ENCODE measurements at places on chromosomes 6 and 20.

GRCh38 chr6:25995507-25995906, 32.9 kb downstream of the TRIM38 start:
- DNase-seq, result no peak

DNA sequence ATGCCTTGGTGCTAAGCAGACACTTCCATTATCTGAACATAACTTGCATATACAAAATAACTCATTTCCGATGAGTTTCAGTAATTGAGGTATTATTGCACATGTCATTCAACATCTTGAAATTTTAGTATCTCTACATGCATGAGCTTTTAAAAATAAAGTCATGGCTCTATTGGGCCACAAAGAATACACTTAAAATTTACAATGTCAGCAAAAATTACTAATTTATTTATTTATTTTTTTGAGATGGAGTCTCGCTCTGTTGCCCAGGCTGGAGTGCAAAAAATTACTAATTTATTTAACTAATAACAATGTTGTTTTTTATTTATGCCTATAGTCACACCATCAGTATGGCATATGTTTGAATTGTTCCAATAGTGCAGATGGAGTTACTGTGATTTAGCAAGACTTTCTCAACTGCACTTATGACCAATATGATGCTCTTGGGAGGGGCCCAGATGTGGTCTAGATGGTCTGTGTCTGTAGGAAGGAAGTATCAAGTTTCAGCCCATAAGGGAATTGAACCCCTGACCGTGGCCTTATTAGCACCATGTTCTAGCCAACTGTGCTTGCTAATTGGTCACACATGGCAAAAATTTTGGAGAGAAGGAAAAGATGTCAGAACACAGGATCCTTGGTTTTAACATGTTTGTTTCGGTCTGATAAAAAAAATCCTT, 370.7 kb upstream of the TSHZ2 start:
- peak; percentile 60 for DNase-seq

DNA sequence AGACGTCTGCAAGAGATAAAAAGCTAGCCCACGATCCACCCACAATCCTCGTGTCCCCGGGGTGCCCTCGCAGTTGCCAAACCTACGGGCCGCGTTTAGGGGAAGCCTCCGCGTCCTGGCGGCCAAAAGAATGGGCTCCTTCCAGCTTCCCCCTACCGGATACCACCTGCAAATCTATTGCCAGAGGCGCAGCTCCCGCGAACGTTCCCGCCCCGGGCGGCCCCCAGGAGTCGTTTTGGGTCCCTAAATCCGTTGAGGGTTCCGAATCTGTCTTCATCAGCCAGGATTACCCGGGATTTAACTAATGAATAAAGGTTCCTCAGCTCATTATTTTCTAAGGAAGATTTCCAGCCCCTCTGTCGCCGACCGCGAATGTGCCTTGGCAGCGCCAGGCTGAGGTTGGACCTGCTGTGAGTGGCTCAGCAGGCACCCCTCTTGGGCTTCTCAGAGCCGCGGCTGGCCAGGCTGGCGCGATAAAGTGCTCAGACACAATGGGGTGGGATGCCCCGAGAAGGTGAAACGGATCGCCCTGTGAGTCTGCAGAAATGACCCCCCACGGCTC, 2.8 kb upstream of the VSX1 start:
- no peak for DNase-seq

- no peak for DNase-seq
These were observed 91.0 kb downstream of the PKHD1 start for GRCh38 chr6:51996296-51996947.

DNA sequence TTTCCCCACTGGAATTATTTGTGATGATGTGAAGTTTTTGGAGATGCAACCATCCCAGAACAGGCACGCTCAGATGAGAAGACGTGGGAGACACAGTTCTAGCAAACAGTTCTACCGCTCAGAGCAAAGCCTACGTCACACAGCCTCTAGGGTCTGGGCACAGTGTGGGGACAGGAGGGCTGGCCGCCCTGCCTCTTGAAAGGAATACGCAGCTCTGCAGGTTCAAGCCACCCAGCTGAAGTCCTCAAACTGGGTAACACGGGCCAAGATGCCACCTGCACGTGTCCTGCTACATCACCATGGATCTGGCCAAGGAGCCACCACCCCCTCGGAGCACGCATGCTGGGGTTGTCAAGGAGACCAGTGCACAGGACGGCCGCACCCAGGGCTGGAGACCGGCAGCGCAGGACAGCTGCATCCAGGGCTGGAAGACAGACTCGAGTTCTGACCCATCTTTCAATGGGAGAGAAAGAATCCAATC, 75.0 kb downstream of the NOL4L start:
- no peak for DNase-seq

- no peak for DNase-seq
These were observed 135.6 kb downstream of the GMPR start for GRCh38 chr6:16374016-16374415.

DNA sequence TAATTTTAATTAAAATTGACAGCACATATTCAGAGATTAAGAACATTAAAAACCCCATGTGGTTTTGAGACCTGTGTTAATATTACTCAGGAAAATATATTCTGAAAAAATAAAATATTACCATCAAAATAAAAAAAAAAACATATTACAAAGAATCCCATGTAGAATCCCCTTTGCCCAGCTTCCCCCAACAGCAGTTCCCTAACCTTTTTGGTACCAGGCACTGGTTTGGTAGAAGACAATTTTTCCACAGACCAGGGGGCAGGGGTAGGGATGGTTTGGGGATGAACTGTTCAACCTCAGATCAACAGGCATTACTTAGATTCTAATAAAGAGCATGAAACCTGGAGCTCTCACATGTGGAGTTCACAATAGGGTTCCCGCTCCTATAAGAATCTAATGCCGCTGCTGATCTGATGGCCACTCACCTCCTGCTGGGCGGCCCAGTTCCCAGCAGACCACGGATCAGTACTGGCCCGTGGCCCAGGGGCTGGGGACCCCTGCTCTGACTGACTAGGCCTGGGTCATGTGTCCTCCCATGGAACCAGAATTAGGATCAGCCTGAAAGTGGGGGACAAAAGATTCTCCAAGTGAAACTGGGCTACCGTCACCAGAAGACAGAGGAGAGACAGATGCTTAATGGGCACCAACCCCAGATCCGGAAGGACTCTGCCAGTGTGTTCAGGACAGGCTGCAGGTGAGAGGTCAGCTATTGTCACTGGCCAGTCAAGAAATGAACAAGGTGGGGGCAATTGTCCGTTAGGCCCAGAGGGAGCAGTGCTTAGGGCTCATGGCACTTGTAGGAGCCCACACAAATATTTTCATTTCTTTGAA, 235.5 kb downstream of the PREX1 start:
- no peak for DNase-seq

DNA sequence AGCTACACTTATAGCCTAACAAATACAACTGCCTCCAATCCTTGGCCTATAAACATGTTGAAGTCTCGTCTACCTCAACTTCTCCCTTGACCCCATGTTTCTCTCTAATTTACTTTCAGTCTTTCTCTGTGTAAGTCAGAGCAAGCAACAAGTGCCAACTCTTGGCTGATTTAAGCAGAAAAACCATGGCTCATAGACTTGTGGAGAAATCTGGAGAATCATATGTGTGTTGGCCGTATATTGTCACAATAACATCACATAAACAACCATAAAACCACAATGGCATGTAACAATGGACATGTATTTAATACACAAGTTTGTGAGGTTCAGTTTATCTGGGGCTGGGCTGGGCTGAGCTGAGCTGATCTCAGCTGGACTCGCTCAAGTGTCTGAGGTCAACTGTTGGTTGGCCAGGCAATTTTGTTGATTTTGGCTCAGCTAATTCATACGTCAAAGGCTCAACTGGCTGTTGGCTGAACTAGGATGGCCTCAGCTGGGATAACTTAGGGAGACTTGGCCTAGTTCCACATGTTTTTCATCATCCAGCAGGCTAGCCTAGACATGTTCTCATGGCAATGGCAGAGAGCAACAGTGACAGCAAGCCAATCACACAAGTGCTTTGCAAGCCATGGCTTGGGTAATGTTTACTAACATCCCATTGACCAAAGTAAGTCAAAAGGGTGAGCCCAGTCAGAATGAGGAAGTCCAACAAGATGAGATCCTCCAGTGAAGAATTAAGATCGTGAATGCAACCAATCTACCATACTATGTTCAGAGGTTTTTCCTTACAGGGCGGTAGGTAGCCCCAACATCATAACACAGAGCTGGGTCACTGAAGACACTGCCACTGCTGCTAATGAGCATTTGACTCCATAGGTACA, 12.9 kb upstream of the TBC1D22B start:
- DNase-seq, result peak; percentile 99

- no peak for DNase-seq
These were observed 124.8 kb downstream of the SH3BGRL2 start for GRCh38 chr6:79755967-79756366.

DNA sequence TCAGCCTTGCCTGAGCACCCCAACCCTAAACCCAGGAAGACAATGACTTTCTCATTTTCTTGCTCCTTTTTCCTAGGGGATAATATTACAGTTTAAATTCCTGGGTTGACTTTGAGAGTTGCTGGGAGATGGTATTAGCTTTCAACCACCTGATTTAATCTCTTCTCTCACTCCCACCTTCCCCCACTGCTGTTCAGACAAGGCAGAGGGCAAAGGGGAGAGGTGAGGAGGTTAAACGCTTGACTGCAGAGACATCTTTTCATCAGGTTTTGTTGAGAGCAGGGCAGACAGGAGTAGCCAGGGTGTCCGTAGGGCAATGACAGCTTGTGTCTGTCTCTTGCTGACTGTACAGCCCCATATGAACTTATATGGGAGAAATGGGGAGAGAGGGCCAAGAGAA, 811.2 kb downstream of the MAFB start:
- no peak for DNase-seq

GRCh38 chr6:39274903-39275302, 39.3 kb downstream of the KCNK17 start:
- no peak for DNase-seq

DNA sequence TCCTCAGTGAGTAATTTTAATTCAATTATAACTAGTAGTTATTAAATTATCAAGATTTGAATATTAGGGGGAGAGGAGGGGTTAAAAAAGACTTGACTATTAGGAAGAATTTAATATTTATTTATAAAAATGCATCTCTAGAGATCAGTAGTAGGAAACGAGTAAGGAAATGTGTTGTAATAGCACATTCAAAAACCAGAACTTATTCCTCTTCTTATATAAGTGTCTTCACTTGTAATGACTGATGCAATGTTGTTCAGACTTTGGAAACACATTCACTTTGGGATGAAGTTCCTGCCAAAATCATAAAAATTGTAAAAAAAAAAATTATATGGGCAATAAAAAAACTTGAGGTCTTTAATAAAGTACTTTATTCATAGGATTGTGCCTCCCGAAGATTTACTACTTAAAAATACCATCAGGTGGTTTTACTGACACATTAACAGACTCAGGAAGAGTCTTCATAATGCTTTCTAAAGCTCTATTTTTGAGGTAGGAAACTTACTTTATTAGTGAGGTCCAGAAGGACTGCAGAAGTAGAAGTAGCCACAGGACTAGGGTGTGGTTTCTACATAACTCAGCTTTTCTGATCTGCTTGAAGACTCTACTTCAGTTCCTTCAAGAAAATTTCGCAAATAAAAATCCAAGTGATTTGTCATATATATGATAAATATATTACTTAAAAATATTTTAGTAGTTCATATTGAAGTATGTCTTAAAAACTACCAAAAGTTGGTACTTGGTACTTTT, 59.8 kb downstream of the CCDC170 start:
- no peak for DNase-seq

- peak; percentile 23 for DNase-seq
These were observed 189.4 kb downstream of the ZFP64 start for GRCh38 chr20:52001999-52002666.

DNA sequence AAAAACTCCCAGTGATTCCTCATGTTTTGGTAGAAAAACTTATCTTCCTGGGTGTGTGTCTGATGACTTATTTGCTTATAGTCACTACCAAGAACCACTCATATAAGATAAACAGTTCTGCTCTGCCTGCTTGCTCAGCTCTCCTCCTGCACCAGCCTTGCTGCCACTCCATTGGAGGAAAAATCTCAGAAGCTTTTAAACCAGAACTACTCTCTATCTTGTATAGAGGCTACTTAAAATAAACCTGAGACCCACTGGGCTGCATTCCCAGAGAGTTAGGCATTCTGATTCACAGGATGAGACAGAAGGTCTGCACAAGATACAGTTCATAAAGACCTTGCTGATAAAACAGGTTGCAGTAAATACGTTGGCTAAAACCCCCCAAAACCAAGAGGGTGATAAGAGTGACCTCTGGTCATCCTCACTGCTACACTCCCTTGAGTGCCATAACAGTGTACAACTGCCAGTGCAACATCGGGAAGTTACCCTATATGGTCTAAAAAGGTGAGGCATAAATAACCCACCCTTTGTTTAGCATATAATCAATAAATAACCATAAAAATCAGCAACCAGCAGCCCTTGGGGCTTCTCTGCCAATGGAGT, 728.3 kb downstream of the EPHA7 start:
- DNase-seq, result peak; percentile 2

DNA sequence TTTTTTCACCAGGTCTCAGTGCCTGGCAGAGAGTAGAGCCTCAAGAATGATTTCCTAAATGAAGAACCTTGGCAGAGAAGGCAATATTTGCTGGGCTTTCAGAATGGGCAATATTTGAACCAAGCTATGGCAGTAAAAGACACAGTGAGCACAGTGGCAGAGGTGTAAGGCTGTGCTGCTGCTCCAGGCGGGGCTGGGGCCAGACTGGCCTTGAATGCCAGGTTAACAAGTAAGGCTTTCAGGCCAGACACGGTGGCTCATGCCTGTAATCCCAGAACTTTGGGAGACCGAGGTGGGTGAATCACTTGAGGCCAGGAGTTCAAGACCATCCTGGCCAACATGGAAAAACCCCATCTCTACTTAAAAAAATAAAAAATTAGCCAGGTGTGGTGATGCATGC, 8.5 kb upstream of the MYL9 start:
- no peak for DNase-seq

DNA sequence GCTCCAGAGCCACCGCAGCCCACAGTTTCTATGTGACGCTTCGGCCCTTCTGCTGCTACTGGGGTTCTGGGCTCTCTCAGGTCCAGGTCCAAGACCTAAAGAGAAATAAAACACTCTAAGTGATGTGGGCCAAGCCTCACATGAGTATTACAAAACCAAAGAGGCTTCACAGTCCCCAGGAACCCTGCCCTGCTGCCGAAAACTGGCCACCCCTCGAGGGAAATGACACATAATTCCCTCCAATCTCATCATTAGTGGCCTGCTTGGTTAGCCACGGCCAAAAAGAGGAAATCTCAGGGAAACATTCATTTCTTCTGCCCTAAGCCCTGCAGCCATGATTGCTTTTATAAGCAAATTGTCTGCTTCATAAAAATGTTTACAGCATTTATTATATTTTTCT, 32.5 kb downstream of the DLL1 start:
- DNase-seq, result no peak

- DNase-seq, result peak; percentile 77
These were observed 34.0 kb downstream of the NCOA6 start for GRCh38 chr20:34791289-34792020.

- DNase-seq, result no peak
These were observed 5.7 kb downstream of the HELZ2 start for GRCh38 chr20:63568170-63568981.

Measured in fibroblast of skin of abdomen (primary cell).